ENCODE measurements at places on chromosomes 7 and 10.
A peak's percentile ranks its signal among the peaks of the same experiment; 100 is the strongest.

DNA sequence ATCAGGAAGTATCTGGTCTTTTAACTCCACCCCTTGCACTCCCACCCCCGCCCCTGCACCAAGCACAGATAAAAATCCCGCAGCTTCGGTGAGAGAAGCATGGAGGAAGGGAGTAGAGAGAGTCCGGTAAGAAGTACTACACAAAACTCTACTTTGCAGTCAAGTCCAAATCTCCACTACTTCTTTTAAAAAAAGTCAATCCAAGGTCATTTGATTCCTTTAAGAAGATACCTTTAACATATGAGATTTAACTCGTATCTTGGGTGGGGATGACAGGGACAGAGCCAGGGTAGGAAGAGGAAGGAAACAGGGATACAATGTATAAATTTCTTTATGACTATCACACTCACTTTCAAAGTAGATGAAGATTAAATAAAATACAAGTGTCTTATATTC lies 132.1 kb downstream of the NRBF2 start:
- peak; percentile 44 for DNase-seq

- DNase-seq: no peak
These were observed 2.6 kb downstream of the MBL2 start for GRCh38 chr10:52769966-52770365.

- DNase-seq: no peak
These were observed 72.9 kb downstream of the GNAI1 start for GRCh38 chr7:80207501-80207900.

DNA sequence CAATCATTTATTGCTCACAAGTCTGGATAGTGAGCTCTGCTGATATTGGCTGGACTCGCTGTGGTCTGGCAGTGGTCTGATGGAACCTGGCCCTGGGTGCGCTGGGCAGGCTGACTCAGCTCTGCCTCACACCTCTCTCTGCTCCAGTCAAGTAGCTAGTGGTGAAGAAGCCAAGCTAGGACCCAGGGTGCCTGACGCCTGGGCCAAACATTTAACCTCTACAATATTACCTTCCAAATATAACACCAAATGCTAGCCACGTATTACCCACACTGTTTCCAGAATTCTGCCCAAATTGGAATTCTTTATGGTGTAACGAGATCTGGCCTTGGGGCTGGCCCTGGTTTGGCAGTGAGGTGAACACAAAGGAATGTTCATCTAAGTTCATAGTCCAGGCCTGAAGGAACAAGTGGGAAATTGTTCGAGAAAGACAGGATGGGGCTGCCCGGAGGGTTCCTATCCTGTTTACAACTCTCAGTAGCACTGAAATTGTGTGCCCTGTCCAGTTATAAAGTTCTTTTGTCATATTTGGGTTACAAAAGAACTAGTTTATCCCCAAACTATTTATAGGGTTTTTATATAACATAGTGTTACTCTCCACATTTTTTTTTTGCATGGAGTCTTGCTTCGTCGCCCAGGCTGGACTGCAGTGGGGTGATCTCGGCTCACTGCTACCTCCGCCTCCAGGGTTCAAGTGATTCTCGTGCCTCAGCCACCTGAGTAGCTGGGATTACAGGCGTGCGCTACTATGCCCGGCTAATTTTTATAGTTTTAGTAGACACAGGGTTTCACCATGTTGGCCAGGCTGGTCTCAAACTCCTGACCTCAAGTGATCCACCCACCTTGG lies 16.3 kb downstream of the OR2AE1 start:
- DNase-seq: no peak

DNA sequence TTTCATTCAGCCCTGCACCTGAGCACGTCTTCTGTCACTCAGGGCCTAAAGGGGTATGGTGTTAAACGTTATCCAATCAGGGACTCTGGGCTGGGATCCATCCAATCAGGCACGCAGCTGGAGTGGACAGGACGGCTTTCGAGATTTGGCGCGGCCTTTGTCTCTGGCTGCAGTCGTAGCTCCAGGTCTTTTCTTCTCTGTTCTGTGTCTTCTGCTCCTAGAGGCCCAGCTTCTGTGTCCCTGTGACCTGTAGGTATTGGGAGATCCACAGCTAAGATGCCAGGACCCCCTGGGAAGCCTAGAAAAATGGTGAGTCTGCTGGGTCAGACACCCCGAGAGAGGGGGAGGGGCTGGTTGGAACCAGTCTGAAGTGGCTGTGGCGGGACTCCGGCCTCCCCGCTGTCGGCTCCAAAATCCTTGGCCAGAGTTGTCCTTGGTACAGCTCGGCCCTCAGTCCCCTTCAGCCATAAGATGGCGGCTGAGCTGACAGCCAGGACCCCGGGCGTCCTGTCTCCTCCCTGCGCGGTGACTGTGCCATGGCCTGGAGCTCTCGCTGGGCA lies 11.7 kb upstream of the ZNF680 start:
- no peak for DNase-seq

DNA sequence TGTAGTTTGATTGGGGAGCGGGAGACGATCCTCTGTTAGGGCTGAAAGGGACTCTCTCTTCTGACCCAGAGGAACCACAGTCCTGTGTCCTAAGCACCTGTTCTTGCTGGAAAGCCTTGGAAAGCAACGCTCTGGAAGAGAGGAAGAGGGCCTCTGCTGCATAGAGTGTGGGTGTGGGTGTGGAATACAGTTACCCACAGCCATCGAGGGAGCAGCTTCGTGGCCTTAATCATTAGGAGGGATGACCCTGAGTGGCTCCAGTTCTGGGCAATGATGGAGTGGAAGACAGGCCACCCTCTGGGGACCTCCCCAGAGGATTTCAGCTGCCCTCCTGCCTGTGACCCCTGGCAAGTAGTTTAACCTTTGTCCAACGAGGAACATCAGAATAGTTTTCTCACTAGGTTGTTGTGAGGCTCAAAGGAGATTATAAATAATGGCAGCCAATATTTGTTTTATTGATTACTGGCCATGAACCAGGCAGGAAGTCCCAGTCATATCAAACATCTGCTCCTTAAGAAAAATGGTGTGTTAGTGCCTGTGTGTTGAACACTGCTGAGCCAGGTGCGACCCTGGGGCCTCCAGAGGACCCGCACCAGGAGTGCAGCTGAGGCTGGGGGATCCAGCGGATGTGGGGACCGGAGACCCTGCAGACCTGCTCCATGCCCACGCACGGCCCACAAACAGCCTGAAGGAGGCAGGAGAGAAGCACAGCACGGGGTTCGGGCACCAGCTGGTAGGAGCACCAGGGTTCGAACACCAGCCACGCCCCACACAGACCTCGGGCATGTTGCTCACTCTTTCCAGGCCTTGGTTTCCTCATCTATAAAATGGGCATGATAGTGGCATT lies 35.6 kb downstream of the FAM241B start:
- DNase-seq: no peak

GRCh38 chr10:129171812-129172211 lies 295.2 kb upstream of the MGMT start:
- no peak for DNase-seq

- no peak for DNase-seq
These were observed 191.9 kb downstream of the ELFN1 start for GRCh38 chr7:1861799-1862458.

- DNase-seq: no peak
These were observed 13.1 kb downstream of the LRRC4 start for GRCh38 chr7:128017862-128018845.

DNA sequence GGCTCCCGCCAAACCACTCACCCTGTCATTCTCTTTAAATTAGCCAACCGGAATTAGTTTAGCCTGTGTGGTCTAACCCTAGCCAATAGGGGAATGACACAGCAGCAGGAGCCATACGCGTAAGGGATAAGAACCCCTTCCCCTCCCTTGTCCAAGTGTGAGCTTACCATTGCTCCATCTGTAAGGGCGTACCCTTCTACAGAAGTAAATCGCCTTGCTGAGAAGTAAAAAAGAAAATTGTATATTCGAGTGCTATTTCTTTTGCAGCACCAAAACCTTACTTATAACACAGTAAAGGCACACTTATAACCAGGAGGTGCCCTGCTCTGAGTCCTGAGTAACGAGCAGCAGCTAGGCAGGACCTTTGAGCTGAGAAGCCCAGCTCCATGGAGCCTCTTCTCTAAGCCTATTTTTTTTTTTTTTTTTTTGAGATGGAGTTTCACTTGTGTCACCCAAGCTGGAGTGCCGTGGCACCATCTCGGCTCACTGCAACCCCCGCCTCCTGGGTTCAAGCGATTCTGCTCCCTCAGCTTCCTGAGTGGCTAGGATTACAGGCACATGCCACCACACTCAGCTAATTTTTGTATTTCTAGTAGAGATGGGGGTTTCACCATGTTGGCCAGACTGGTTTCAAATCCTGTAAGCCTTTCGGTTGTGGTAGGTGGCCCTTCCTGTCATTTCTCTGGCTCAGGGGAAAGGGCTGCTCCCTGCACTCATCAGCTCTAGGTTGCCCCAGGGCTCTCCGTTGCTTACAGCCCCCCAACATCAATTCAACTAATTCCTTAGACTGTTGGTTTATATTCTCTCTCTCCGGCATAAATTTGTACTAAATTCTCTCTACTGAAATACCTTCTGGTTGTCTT lies 73.3 kb downstream of the NSUN6 start:
- DNase-seq: no peak

DNA sequence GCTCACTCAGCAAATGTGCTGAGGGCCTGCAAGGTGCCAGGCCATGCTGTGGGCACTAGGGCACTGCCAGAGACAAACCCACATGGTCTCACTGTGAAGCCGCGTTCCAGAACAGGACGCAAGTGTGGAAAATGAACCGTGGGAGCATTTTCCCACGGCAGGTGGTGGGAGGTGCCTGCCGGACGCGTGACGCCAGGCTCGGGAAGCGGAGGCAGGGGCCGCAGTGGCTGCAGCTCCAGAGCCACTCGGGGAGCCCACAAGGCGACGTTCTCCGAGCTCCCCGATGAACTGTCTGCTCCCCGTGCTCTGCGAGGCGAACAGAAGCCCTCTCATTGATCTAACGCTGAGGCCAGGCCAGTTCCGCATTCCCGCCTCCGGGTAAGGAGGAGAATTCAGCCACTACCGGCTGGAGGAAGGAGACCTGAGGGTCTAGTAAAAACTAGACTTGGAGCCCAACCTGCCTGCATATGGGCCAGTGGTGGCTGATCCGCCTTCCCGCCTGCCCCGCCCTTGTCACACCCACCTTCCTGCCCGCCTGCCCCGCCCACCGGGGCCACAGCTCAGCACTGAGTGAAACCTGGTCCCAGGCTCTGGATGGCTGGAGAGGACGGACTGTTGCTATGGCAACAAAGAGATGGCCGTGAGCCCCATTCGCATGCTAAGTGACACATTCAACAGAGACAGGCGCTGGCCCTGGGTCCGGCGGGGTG lies 13.1 kb downstream of the ADGRA1 start:
- no peak for DNase-seq

DNA sequence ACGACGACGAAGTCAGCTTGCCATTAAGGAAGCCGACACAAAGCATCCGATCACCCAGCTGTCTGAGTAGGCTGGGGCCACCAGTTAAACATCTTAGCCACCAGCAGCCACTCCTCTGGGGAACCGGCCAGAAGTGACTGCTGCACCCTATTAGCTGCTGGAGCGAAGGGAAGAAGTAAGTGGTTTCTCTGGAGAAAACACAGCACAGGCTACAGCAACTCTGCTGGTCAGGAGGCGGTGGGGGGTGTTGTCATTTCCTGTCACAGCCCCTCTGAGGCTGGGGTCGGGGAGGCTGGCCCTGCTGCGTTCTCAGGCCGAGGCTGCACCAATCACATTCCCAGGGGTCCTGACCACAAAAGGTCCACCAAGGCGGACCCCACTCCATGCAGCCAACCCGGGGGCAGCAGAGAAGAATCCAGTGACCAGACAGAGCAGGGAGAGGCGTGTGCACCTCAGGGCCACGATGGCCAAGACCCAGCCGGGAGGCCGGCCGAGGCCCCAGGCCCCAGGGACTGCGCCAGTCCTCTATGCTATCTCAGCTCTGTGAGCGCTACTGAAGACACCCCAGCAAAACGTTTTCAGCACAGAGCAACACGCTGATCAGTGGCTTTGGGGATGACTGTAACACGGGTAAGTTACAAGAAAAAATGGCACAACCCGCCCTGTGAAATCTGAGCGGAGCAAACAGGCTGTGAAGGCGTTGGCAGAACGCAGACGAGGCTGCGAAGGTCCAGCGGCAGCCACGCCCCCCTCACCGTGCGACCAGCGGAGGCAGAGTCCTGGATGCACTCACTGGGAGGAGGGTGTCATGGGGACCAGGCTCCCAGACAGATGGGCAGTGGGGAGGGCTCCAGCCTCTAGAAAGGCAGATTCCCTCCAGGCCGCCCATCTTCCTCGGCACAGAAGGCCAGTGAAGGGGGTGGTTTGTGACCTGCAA lies 24.8 kb downstream of the STK32C start:
- DNase-seq: no peak

DNA sequence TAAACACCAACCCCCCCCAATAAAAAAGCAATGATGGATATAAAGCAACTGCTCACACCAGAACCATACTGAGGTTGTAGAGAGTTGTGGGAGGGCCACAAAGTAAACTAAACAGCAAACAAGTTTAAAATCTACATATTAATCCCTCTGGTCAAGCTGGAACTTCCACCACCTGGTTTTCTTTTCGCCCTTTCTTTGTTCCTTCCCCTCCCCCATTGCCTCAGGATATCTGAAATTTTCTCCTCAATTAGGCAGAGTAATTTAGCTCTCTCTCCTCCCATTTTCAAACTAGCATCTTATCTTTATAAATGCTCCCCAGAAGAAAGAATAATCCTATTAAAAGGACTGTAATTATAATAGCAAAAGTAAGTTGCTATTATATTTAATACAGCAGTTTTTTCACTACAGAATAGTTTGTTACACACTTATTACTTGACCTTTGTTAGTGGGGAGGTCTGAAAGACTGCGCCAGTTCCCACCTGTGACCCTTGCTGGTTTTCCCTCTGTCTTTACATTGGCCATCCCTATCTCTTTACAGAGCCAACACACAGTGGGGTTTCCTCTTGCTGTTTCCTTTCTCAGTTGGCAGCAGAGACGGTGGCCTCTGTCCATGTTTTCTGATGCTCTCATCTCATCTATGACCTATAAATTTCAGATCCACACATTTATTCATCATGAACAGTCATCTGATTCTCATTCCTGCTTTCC lies 235.4 kb downstream of the RNLS start:
- DNase-seq: no peak

GRCh38 chr10:114328874-114329273 lies 75.4 kb downstream of the AFAP1L2 start:
- no peak for DNase-seq

- no peak for DNase-seq
These were observed 87.2 kb upstream of the DUSP5 start for GRCh38 chr10:110410329-110411046.

GRCh38 chr10:66277481-66277880 lies 648.4 kb upstream of the LRRTM3 start:
- no peak for DNase-seq

DNA sequence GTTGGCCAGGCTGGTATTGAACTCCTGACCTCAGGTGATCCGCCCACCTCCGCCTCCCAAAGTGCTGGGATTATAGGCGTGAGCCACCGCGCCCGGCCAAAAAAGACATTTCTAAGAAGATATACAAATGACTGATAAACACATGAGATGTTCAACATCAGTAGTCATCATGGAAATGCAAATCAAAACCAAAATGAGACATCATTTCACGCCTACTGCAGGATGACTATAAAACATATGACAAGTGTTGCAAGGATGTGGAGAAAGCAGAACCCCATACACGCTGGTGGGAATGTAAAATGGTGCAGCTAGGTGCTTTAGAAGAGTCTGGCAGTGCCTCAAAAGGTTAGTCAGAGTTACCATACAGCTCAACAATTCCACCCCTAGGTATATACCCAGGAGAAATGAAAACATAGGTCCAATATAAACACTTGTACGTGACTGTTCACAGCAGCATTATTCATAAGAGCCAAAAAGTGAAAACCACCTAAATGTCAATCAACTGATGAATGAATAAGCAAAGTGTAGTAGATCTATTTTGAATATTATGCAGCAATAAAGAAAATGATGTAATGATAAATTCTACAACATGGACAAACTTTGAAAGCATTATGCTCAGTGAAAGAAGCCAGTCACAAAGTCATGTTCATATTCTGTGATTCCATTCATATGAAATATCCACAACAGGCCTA lies 24.5 kb downstream of the TMEM209 start:
- DNase-seq: no peak
